GM04504 (cell line): ENCODE measurements at places on chromosomes 7 and 10.

DNA sequence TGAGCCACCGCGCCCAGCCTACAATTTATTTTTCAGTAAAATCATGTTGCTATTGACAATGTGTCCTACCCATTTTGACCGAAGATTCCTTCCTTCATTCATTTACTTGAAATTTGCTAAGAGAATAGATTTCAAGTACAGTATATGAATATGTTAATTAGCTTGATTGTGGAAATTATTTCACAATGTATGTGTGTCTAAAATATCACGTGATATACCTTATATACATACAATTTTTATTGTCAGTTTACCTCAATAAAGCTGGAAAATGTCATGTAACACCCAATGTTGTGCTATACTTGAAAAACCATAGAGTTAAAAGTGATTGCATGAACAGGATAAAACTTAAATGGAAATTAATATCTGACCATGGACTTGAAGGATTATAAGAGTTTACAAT lies 521.7 kb upstream of the ANKRD30A start:
- no peak for DNase-seq

DNA sequence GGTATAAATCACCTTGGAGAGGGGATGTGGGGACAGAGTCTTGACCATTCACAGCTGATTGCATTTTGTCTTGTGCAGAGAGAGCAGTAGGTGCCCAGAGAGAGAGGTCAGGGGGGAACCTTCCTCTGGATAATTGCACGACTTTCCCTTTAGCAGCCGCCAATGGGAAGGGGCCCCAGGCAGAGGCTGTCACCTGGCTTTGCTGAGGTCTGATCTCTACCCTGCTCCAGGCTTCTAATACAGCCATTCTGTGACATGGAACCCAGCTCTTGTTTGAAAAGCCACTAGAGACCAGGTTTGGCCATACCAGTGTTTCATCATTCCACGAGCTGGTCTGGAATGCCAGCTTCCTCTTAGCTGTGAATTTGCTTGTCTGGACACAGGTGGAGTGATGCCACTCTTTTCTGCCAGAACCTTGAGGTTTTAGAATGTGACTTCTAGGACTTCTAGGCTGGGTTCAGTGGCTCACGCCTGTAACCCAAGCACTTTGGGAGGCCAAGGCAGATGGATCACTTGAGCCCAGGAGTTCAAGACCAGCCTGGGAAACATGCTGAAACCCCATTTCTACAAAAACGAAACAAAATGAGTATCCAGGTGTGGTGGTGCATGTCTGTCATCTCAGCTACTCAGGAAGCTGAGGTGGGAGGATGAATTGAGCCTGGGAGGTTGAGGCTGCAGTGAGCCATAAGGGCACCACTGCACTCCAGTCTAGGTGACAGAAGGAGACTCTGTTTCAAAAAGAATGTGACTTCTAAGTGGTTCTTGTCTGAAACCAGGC lies 159.9 kb downstream of the CAMK1D start:
- DNase-seq = no peak

GRCh38 chr10:16656895-16657294 lies 135.2 kb upstream of the C1QL3 start:
- DNase-seq = no peak

- DNase-seq = no peak
Measured at GRCh38 chr10:71064413-71065118, 147.8 kb upstream of the UNC5B start.

DNA sequence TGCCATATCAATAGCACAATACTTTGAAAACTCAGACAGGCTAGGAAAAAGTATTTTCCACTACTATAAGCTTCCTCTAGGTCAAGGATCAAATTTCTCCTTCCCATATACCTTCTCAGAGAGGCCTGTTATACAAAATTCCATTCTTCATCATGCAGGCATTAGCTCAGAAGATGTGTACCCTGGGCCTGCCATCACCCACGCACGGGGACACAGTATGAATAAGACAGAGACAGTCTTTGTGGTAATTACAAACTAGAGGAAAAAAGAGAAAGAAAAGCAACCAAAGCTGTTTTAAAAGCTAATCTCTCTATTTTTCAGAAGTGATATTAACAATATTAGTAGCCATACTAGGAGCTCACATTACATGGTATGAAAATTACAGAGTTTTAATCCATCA lies 236.8 kb upstream of the AOAH start:
- DNase-seq = no peak

DNA sequence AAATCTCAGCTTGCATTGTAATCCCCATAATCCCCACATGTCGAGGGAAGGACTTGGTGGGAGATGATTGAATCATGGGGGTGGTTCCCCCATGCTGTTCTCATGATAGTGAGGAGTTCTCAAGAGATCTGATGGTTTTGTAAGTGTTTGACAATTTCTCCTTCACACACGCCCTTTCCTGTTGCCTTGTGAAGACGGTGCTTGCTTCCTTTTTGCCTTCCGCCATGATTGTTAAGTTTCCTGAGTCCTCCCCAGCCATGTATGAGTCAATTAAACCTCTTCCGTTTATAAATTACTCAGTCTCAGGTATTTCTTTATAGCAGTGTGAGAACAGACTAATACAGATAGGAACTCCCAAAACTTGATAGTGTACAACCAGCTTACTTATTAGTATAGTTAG lies 98.6 kb downstream of the CREM start:
- no peak for DNase-seq

DNA sequence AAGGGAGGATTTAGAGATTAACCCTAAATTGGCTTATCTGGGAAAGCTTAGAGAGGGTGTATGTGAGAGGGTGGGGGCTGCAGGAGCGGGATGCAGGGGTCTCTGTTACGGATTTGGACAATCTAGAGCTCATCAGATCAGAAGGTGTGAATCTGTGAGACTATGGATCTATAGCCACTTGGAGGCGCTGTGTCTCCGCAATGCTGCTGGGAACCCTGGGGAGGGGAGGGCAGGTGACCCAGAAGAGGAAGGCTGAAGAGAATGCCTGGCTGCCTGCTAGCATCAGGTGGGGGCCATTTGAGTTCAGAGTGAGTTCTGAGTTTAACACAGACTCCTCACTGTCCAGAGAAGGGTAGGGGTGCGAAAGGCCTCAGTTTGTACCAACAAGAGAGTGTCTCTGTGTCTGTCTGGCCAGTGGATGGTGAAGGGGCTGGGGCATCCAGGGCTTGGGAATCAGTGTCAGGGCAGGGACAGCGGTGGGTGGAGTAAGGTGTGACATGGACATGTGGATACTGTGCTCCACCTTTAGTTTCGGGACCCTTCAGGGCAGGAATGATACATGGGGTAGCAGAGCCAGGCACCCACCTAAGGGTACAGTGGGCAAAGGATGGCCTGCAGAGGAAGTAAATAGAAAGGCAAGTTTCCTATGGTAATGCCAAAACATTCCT lies 187.3 kb upstream of the PRSS58 start:
- DNase-seq = no peak

DNA sequence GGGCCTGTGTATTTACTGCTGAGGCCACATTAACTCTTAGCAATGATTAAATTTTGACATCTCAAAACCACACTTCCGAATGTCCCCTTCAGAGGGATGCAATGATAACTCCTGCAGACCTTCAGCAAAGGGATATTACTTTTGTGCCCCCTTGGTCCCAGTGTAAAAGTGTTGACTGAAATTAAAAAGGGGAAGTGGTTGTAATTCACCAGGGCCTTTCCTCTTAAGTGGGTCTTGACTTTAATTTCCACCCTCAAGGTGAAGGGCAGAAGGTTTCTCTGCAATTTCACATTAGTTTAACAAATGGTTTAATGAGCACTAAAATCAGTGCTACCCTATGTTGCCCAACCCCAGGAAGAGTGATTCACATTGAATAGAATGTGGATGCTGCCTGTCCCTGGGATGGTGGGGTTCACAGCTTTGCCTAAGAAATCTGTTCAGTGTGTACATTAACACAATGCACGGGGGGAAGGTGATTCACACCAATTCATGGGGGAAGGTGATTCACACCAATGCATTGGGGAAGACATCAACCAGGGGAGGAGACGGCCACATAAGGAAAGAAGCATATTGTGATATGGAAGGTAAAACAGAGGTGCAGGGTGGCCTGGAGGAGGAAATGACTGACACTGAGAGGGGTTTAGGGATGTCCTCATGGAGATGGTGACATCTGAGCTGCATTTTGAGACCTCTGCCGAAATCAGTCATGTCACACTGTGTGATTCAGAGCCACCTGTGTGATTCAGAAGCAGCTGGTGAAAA lies 19.4 kb upstream of the TNS3 start:
- peak; percentile 77 for DNase-seq

DNA sequence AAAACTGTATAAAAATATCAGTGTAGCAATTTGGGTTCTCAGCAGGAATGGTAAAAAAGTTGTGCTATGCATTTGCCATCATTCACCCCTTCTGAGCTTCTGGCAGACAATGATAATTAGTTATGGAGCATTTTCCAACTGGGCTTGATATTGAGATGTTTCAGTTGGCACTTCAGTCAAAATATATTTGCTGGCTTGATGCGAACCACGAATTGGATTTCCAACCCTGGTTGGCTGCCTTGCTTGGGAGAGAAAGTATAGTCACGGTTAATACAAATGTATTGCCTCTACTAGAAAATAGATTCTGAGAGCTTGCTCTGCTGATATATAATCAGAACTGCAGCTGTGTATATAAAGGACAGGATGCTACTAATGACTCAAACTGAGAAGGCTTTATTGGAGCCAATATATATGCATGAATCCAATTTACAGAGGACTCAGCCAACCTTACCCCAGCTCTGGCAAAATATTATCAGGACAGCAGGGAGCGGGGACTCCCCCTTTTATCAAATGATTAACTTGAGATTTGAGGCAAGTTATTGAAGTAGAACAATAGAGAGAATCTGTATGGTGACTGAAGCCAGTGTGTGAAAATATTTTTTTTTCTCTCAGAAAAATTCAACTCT lies 219.8 kb upstream of the SMIM30 start:
- DNase-seq = no peak

GRCh38 chr7:156673454-156673853 lies 32.9 kb downstream of the RNF32 start:
- DNase-seq = no peak

GRCh38 chr10:129883626-129884397 lies 80.3 kb downstream of the EBF3 start:
- DNase-seq = no peak

DNA sequence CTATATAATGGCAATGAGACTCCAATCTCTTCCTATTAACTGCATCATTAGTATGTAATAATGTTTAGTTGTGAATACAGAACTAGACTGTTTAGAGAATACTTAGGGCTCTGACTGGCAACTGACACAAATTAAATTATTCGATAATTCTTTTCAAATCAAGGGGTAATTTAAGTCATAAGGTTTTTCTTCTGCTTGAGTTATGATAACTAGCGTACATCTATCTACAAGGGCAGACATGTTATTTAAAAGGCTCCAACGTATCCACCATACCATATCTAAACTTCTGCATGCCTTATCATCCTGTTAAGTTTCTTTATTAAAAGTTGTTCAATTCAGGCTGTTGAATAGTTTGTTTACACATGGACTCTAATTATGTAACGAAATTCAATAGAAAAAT lies 11.2 kb downstream of the SEMA3C start:
- no peak for DNase-seq

DNA sequence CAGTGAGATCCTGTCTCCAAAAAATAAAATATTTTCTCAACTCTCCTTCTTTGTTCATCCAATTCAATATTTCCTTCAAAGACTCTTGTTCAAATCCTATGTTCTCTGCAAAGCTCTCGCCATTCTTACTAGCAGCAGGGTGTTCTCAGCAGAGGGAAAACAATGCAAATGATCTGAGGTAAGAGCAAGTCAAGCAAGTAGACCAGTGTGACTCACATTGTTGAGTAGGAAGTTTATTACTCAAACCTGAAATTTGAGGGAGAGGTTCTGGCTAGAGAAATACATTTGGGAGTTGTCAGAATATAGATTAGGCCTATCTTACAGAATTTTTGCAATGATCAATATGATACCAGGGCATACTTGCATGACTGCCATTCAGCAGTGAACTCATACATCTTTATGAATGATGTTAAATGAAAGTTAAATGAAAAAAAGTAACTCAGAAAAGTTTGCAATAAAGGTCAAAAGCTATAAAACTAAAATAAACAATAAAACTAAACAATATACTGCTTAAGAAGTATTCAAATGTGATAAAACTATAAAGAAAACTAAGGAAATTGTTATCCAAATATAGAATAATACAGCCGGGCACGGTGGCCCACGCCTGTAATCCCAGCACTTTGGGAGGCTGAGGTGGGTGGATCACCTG lies 5.8 kb downstream of the IDE start:
- no peak for DNase-seq

- DNase-seq = no peak
Measured at GRCh38 chr10:13959443-13960359, 371.0 kb downstream of the FRMD4A start.

GRCh38 chr7:71129126-71129525 lies 2.8 kb upstream of the GALNT17 start:
- no peak for DNase-seq

DNA sequence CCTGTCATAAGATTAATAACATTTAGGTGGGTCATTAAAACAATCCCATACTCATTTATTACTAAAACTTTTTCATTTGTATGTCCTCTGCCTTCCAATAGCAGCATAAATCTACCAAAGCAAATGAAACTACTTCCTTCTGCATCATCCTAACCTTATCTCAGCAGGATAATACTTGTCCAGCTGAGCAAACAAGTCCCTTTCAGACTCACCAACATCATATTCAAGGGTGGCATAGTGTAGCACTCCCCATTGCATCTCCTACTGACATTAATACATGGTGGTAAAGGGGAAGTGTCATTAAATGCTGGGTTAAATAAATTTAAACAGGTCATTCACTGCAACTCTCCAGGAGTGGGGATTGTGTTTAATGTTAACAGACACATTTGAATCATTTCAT lies 3.4 kb upstream of the MINDY3 start:
- no peak for DNase-seq

DNA sequence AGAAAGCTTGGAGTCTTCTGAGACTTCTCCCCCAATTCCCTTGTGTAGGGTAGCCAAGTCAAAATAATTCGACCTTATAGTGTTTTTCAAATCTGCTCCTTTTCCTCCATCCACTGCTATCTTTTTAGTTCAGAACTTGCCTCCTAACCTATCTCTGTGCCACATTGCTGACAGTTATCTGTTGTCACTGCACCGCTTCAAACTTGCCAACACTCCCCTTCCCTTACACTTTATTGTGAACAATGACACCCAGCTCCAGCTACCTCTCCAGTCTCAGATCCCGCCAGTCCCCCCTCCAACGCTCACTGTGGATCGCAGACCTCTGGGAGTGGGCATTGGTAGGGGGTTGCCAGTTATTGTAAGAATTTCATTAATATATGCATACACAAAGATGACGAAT lies 16.3 kb upstream of the HPS1 start:
- no peak for DNase-seq

DNA sequence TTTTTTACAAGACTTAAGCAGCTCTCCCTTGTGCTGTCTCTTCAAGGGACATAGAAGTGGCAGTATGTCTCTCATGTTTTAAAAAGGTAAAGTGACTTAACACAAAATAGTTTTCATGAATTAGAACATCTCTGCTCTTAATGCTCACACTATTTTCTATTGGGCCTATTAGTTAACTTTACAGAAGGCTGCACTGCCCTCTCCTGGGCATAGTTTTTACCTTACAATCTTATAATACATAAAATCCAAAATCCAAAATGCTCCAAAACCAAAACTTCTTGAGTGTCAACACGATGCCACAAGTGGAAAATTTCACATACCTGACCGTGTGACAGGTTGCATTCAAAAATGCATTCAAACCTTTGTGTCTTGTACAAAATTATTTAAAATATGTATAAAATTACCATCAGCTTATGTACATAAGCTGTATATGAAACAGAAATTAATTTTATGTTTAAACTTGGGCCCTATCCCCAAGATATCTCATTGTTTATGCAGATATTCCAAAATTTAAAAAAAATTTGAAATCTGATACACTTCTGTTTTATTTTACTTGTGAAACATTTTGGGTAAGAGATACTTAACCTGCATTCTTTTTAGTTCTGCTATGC lies 25.8 kb downstream of the TES start:
- no peak for DNase-seq
